ENCODE measurements at places on chromosomes 13 and 19. TPM values are rescaled to one million over a fixed set of nuclear protein-coding genes. Genes with fewer than 3 reads are reported as not detected.
A peak's percentile ranks its signal among the peaks of the same experiment; 100 is the strongest.

DNA sequence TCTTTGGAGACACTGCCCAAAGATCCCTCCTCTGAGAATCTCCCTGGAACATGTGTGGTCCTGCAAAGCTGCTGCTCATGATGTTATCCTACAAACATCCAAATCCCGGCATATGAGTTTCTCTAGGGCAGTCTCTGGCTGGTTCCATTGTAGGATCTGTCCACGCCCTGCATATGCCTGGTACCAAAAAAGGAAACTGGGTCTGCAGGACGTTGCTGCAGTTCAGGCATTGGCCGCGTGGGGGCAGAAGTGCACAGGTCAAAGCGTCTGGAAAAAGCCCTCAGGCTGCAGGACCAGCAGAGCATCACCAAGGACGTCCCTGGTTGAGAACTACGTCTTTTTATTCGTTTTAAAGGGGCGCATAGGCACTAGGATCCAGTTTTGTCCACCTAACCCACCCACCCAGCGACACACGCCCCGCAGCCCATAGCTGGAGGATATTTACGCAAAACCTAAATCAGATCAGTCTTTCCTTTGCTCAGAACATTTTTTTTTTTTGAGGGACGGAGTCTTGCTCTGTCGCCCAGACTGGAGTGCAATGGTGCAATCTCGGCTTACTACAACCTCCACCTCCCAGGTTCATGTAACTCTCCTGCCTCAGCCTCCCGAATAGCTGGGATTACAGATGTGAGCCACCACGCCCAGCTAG lies 12.9 kb upstream of the ZNF564 start:
- ATAC-seq: peak; percentile 95

DNA sequence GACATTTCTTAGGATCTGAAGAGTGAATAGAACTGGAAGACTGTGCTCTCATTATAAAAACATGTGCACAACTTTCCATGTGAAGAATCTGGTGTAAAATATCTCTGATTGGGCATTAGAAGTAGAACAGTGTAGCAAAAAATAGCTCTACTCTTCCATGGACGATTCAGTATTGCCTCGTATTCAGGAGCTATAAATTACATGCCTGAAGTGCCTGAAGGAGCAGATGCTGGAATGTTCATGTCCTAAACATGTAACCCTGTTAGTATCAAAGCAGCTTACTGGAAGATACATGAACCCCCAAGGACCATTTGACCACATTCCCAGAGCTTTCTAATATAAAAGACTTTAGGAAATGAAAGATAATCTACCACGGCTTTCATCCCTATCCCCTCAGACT lies 528.9 kb downstream of the DACH1 start:
- ATAC-seq: no peak

DNA sequence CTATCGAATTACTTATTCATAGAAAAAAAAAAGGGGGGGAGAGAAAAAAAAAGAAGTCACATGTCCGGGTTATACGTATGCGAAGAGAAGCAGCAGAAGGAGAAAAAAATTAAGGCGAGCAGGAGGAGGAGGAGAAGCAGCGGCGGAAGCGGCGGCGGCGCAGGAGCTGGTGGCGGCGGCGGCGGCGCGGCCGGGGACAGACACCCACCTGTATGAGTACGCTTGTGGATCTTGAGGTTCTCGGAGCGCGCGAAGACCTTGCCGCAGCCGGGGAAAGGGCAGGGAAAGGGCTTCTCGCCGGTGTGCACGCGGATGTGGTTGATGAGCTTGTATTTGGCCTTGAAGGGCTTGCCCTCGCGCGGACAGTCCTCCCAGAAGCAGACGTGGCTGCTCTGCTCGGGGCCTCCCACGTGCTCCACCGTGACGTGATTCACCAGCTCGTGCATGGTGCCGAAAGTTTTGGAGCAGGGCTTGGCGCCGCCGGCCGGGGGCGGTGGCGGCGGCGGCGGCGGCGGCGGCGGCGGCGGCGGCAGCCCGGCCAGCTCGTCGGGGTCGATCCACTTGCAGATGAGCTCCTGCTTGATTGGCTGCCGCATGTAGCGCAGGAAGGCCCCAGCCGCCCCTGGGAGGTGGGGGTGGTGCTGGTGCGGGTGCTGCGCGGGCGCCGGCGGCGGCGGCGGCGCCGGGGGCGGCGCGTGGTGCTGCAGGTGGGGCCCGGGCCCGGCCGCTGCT lies 1.5 kb downstream of the ZIC5 start:
- peak; percentile 21 for ATAC-seq

DNA sequence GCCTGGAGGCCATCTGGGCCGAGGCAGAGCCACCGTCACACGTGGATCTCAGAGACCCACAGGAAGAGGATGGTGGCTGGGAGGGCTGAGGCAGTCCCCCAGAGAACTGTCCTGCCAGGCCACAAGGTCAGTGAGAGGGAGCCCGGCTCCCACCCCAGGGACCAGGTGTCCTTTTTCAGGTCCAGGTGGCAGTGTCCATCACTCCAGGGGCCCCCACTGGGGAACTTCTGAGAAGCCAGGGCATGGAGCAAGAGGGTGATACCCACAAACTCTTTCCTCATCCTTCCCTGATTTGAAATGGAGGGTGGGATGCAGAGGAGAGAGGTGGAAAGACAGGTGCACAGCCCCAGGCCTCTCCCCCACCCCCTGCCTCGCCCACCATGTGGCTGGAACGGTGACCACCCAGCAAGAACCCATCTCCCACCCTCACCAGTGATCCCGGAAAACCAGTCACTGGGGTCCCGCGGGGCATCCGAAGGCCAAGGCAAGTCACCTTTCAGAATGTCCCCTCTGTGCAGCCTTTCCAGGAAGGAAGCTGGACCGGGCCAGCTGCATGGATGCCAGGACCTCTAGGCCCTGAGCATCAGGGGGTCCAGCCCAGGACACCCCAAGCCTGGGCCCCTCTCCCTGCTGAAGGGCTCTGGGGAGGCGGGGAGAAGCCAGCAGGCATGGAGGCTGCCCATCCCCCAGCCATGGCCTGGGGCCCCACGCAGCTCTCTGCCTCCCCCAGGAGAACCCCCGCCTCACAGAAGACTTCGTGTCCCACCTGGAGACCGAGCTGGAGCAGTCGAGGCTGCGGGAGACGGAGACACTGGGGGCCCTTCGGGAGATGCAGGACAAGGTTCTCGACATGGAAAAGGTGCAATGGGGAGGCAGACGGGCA lies 14.1 kb downstream of the PRR36 start:
- ATAC-seq: no peak

DNA sequence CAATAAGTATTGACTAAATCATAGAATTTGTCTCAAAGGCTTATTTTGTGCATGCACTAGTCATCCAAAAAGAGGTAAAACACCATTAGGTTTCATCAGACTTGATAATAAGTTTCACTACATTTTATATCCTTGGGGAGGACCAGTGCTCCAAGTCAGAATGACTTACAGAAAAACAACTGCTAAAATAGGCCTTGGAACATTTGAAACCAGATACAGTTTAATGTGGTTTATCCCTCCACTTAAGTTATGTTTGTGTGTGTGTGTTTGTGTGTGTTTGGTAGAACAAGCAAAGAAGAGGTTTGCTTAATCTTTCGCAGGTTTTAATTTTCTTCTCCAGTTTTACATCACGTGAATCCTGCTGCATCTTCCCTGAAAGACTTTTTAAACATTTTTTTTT lies 570.9 kb downstream of the PCDH9 start:
- ATAC-seq: no peak

DNA sequence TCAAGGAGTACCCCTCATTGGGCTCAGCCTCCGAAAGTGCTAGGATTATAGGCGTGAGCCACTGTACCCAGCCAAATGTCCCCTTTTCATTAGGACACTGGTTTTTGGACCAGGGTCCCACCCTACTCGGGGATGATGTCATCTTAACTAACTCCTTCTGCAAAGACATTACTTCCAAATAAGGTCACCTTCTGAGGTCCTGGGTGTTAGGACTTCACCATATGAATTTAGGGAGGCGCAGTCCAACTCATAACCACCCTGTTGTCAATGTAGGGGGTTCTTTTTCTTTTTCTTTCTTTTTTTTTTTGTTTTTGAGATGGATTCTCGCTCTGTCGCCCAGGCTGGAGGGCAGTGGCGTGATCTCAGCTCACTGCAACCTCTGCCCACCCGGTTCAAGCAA lies 32.7 kb upstream of the NFIC start:
- ATAC-seq: no peak

CPAMD8 gene
- total RNA-seq: 6.9 TPM

ICAM5 gene
- total RNA-seq: 0.47 TPM

CEACAM5 gene
- total RNA-seq: not detected

Data from gastroesophageal sphincter (tissue), 4 donors.